ENCODE measurements at places on chromosomes 11 and 22. TPM values are rescaled to one million over a fixed set of nuclear protein-coding genes. Genes with fewer than 3 reads are reported as not detected.

DNA sequence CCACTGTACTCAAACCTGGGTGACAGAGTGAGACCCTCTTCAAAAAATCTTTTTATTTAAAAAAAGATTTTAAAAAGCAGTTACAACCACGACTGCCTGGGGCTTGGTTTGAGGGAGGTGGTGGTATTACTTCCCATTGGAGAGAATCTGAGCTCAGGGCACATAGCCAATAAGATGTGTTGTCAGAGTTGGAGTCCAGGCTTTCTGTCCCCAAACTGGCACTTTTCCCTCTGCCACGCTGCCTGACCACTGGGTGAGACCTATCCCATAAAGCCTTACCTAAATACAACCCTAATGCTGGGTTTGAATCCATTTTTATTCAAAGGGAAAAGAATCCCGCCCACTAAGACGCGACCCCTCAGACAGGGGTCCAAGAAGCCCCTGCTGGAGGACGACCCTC, 11.5 kb downstream of the CHADL start:
- ATAC-seq = no peak

- ATAC-seq = no peak
These were observed 1.8 kb downstream of the SYTL2 start for GRCh38 chr11:85809191-85809590.

GRCh38 chr11:2796508-2797113, 89.0 kb downstream of the CDKN1C start:
- ATAC-seq = no peak

DNA sequence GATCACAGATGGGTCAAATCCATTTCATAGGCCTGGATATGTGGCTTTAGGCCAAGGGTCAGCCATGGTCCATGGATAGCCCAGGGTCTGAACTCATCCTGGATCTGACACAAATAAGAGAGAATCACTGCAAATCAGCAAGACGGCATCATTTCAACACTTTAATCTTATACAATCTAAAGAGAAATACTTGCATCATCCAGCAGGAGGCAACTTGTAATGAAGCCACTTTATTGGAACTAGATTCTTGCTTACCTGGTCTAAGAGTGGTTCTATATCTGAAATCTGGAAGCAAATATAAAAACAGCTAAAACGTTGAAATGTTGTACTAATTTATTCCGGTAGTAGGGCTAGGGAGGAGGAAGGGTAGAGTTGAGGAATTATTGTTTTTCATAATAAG, 870.1 kb downstream of the JRKL start:
- ATAC-seq = no peak

- peak; percentile 81 for ATAC-seq
These were observed 189.3 kb downstream of the DBX1 start for GRCh38 chr11:19970944-19971343.

DNA sequence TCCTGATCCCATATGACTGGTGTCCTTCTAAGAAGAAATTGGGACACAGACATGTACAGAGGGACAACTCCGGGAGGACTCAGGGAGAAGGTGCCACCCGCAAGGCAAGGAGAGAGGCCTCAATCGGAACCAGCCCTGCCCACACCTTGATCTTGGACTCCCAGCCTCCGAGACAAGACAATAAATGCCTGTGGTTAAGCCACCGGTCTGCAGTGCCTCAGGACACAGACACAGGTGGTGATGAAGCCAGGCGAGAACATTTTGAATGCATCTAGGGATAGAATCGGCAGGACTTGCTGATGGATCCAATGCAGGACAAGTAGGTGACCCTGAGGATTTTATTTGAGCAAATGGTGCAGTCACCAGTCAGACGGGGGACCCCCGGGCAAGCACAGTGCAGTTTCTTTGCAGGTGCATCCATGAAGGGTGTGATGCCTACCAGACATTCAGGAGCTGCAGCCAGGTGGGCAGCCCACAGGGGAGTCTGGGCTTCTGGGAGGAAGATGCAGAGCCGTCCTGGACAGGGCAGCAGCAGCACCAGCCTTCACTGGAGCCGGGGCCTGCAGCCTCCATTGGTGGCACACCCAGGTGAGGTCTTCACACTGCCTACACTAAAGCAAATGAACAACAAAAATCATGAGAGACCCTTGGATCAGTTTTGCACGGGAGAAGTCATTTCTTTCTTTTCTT, 20.2 kb upstream of the SEPTIN5 start:
- no peak for ATAC-seq

DNA sequence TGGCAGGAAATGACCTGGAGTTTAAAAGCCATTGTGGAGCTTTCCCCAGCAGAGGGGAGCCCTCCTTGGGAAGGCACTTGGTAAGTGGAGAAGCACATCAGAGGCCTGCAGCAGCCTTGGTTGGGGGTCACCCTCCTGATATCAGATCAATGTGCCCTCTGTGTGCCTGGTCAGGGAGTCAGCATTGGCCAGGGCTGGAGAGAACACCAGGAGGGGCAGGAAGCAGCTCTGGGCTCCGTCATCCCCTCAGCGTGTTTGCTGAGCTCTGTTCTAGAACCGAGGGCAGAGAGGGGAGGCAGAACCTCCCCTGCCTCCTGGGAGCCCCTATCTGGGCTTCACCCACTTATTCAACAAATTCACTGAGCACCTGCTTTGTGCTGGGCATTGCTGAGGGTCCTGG, 846.0 kb downstream of the TBC1D22A start:
- ATAC-seq = no peak

- no peak for ATAC-seq
These were observed 209.8 kb upstream of the TMEM45B start for GRCh38 chr11:129605815-129606214.

DNA sequence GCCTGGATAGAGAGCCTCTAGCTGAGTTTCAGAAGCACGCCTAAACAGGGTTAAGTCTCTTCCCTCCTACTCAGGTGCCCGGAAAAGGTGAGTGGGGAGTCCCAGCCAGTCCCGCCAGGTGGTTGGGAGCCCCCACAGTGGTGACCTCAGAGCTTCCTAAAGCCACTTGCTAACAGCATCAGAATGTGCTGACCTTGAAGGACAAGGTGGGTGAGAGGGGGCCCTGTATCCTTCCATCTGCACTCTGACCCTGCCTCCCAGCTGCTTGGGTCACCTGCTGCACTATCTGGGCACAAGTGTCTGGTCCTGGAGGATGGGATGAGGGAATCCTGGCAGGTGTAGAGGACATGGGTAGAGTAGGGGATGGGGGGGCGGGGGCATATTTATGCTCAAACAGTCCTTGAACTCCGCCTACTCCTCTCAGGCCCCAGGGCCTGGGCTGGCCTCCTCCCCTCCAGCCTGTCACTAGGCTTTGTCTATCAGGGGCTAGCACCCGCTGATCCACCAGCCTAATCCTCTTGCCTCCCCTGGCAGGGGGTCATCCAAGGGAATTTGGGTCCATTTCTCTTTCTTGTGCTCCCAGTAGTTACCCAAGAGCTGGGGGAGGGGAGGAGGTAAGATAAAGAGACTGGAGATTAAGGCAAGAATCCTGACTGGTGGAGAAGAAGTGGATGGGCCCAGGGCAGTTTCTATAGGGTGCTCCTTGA, 3.4 kb downstream of the USP2 start:
- ATAC-seq = no peak

DNA sequence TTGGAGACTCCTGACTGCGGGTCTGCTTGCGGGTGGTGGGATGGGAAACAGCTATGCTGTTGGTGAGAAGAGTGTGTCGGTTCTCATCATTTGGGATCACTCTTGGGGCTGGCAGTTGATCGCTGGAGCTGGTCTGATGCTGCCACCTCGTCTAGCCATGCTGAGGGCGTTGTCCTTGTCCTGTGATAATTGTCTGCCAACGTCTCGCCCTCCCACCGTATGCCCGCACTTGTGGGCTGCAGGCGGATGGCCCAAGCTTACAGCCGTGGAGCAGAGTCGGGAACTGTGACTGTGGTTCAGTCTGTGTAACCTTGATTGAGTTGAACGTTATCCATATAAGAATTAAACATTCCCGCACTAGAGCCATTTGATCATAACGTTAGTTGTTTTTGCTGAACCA, 204.4 kb downstream of the TBC1D22A start:
- ATAC-seq = no peak

- ATAC-seq = no peak
These were observed 7.2 kb upstream of the IL10RA start for GRCh38 chr11:117978991-117979390.

DNA sequence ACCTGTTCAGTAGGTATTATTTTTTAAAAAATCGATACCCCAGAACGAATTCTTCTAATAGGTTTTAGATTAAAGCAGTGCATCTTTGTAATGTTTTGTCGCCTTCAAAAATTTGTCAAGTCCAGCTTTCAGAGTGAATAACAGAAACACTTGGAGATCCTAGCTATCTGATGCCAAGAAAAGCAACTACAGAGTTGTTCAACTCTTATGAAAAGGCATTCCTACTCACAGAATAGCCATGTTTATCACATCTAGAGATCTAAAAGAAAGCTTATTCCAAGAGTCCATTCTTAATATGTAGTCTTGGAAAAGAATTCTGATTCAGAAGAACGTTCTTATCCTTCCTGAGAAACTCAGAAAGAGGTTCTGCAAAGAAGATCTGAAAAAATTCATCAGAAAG, 268.5 kb downstream of the TTC28 start:
- no peak for ATAC-seq

- peak; percentile 68 for ATAC-seq
These were observed 6.6 kb upstream of the OR6X1 start for GRCh38 chr11:123760894-123761293.

GRCh38 chr11:14886513-14886912, 5.5 kb downstream of the CYP2R1 start:
- ATAC-seq = no peak

DNA sequence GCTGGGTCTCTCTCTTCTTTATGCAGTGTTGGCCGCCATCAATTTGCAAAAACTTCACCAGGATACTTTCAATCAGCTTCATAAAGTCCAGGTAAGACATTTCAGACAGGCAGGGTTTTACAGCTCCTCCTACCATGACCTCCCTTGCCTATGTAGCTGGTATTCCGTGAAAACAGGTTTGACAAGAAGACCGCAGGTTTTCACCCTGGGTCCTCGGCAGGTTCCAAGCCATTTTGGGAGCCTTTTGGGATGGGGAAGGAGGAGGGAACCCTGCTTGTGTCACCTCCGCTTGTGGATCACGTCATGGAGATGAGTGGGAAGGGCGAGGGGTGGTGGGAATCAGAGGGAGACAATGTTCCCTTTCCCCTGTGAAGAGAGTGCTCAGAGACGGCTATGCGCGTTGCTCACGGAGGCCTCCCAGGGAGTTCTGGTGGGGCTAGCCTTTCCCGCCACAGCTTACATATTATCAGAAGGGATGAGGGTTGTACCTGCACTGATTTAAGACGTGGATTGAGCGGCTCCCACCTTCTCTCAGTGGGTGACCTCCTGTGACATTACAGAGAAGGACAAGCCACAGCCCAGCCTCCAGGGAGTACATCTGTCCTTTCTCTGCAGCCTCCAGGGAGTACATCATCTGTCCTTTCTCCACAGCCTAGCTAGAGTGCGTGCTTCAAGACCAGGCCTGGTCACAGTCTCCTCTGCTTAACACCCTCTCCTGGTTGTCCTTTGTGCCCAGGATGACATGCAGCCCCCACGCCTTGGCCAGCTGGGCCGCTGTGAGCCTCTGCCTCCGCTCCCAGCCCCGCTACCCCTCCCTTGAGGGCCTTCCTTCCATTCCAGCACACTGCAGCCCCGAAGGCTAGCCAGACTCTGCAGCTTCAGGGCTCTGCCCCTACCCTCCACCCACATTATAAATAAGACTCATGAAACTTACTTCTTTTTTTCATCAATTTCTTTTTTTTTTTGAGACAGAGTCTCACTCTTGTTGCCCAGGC, 17.2 kb downstream of the GLB1L3 start:
- no peak for ATAC-seq

GRCh38 chr11:10139143-10139542, 154.9 kb downstream of the SBF2 start:
- ATAC-seq = no peak

GRCh38 chr22:50696799-50697561, 24.4 kb downstream of the SHANK3 start:
- ATAC-seq = no peak

GRCh38 chr22:41917375-41917902, 2.6 kb upstream of the SHISA8 start:
- ATAC-seq = no peak

DNA sequence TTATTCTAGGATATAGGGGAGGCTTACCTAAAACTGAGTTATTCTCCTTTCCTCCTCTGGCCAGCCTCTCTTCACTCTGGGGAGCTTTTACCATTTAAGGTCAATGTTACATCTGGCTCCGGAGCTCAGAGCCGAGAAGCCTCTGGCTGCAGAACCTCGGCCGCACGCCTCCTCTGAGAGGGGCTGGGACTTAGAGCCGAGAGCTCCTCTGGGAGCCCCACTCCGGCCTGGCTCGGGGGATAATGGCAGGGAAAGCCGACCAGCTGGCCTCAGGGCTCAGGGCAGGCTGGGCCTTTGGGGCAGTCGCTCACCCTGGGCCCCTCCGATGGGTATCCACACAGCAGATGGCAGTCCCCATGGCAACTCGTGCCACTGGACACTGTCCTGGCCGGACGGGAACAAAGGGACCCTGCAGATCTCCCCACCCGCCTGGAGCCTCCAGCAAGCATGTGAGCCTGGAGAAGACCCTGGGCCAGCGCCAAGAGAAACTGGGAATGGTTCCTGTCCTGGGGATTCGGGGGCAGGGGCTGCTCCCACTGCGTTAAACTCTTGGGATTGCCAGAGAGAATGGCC, at the start of gene IRAG1:
Gene IRAG1 (minus strand): TSS at position 247 of the 573 bp plus-strand sequence. CDS start 153 bp downstream, at position 94.
- no peak for ATAC-seq

- no peak for ATAC-seq
These were observed 5.8 kb downstream of the CARS1 start for GRCh38 chr11:3051196-3052108.

The OVCH2 gene
- not detected for total RNA-seq

The MAPK11 gene
- 21.7 TPM for total RNA-seq

The NPAS4 gene
- total RNA-seq = 0.21 TPM

The MS4A1 gene
- total RNA-seq = 0.32 TPM

The CSRP3 gene
- total RNA-seq = not detected

The MS4A12 gene
- not detected for total RNA-seq

The PARVG gene
- 34.9 TPM for total RNA-seq

The ANO1 gene
- total RNA-seq = 0.09 TPM

The PNPLA5 gene
- not detected for total RNA-seq

The GCAT gene
- total RNA-seq = 4.2 TPM

The KCNJ11 gene
- not detected for total RNA-seq
